Retina (tissue), 1 donor: ENCODE measurements at places on chromosomes 2 and 18.

DNA sequence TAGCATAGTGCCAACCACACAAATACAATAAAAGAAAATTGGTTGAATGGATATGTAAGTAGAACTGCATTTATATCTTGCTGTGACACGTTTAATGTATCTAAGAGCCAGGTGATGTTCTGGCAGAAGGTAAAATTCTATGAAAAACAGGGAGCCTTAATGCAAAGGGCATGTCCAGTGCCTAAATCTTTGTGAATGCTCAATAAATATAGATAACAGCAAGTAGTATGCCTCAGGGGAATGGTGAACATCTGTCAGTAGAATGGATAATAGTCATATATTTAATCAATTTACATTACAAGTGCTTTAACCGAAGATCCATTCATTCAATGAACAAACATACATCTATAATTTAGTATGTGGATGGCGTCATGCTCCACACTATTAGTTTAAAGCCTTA, 43.7 kb upstream of the NYAP2 start:
- DNase-seq = no peak

DNA sequence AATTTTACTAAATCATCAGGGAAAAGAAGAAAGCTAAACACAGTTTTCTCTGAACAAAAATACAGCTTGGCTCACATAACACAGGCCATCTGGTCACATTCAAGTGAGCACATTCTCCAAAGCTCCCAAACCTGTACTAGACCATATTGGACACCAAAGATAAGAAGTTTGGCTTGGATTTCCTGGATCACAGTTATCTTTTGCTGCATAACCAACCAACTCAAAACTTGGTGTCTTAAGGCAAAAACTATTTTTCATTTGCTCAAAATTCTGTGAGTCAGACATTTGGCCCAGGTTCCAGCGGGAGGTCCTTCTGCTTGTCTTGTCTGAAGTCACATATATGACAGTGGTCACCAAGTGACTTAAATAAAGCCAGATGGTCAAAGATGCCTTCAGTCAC, 83.2 kb downstream of the GYPC start:
- DNase-seq = no peak

GRCh38 chr18:10168477-10168876, 254.7 kb downstream of the VAPA start:
- DNase-seq = no peak

DNA sequence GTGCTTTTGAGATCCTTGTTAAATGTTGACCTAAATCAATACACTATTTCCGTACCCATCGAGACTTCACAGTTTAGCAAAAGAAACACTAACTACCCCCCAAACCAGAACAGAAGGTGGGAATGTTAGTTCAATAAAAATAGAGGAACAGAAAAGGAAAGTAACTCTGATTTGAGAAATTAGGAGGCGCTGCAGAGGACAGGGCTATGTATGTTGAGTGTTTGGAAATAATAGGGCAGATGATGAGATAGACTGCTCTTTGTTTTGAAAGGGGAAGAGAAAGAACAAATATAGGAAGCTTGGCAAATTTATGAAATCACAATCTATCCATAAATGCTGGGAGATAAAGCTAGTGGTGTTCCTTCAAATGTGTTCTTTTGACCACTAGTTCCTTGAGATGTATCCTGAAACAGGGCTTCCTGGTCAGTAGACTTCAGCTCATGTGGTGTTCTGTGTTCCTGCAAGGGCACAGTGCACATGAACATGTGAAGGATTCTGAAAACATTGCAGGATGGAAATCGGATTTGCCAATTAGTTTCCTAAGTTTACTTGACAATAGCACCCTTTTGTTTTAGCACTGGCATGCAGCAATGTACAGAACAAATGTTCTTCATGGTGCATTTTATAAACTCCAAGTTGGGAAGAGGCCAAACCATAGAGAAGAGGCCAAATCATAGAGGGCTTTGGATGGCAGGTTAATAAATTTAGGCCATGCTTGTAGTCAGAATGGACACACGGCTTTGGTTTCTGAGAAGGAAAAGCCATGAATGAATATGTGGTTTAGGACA, 39.8 kb downstream of the RHBDD1 start:
- DNase-seq = no peak

DNA sequence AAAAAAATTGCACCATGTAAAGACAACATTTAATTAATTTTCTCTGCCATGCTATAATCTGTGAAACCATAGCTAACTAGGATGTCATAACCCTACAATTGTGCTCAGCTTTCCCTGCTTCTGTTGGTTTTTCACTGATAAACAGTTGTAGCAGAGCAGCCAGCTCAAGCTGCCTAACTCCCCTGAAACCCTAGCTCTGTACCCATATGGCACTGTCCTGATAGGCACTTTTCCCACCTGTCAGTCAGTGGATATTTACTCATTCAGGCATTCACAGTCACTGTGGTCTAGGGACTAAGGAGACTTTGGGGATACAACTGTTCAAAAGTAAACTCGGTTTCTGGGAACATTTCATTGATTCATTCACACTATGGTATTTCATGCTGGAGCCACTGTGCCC, 407.0 kb downstream of the DSEL start:
- DNase-seq = no peak

DNA sequence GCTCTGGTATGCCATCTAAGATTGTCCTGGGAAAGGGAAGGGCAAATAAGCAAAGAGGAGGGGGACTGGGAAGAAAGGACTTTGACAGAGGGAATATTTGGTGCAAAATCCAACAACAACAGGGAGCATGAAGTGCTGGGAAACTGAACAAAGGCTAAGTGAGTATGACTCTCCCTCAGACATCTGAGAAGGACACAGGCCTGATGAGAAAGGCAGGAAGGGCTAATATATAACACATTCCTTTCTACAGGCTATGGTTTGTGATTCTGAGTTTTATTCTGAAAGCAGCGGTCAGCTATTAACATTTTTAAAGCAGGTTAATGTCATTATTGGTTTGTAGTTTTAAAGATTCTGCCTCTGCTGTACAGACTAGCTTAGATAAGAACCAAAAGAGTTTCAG, 1579.5 kb downstream of the LRP1B start:
- no peak for DNase-seq

DNA sequence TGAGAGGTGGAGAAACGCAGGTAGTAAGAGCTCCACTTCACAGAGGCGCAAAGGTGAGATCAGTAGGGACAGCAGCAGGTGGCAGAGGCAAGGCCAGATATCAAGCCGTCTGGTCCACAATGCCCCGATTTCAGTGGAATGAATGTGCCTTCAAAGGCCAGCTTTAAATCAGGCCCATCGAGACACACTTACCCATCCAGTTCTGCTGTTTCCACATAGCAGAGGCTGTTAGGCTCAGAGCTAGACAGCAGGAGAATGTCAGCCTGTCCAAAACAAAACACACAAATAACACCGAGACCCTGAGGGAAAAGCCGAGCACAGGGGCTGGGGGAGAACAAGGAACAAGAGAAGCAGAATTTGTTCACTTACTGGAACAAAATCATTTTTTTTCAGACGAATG, 75.8 kb upstream of the NARS1 start:
- peak; percentile 6 for DNase-seq

- DNase-seq = no peak
These were observed 3.9 kb upstream of the SRBD1 start for GRCh38 chr2:45614871-45615415.

DNA sequence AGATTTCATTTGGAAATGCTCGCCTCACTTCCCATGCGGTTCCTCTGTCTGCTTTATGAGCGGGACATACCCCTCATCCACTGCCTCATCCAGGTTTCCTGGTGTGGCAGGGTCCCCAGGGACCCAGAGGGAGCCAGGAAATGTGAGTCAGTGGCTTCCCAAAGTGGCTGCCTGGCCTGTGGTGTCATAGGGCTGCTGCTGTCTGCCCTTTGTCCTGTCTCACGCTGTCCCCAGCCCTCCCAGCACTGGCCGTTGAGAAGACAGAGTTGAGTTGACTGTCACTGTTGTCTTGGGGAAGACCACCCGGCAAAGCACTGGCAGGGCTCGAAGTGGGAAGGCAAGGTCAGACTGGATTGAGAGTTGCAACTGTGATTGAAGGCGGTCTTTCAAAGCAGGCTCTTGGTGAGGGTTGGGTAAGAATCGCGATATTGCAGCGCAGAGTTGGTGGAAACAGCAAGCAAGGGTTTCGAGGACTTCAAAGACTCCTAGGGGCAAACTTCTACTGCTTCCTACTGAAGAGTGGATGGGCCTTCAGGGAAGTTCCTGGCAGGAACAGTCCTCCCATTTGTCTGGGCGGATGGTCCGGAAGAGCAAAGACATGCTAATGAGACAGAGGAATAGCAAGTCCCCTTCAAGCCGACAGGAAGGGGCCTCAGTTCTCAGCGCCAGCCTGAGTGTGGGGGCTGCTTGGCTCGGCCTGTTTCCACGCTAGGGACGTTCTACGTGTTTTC, 33.9 kb downstream of the RAB31 start:
- peak; percentile 72 for DNase-seq

DNA sequence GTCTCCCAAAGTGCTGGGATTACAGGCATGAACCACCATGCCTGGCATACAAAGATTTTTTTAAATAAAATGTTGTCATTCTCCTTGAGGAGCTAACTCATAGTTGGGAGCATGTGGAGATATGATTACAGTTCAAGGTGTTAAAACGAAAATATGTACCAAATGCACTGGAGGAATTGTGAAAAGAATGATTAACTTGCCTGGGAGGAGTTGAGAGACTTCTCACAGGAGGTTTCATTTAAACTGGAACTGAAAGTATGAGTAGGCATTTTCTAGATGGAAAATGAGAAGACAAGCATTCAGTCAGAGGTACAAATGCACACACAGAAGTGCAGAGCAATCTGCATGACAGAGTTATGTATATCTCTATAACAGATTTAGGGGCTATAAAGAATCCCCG, 126.6 kb upstream of the PDE1A start:
- no peak for DNase-seq

GRCh38 chr18:361100-361732, 93.4 kb upstream of the THOC1 start:
- no peak for DNase-seq

DNA sequence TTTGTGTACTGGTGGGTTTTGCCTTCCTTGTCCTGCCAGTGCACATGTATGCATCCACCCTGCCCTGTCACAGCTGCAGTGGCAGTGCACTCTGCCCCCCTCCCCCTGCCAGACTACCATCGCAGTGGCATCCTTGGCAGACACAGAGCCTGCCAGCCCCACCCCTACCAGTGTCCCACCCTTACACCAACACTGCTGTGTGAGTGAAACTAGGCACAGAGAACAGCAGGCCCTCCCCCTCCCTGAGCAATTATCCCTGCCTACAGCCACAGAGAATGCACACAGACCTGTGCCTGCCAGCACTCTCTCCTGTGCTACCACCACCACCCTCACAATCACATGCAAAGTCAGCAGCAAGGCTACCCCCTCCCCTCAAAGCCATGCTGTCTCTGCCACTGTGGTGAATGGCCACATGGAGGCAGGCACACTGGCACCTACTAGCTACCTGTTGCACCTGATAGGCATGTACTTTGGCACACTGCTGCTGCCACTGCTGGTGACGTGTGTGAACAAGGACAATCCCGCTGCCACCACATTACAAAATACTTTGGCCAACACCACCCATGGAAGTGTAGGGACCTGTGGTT, 239.8 kb downstream of the CALCRL start:
- no peak for DNase-seq

DNA sequence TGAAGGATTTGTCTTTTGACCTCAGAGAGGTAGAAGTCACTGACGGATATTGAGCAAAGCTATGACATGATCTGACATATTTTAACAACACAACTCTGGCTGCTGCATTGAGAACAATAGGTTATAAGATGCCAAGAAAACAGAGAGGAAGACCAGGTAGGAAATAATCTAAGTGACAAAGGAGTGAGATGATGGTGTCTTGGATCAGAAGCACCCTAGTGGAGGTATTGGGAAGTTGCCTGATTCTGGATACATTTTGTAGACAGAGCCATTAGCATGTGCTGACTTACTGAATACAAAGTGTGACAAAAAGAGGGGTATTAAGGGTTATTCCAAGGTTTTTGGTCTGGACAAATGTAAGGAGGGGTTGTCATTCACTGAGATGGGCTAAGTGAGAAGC, 1438.1 kb downstream of the DPP10 start:
- no peak for DNase-seq

- no peak for DNase-seq
These were observed 56.8 kb upstream of the TTN start for GRCh38 chr2:178863856-178864620.

- DNase-seq = no peak
These were observed 124.6 kb downstream of the TMEFF2 start for GRCh38 chr2:192070099-192070498.

DNA sequence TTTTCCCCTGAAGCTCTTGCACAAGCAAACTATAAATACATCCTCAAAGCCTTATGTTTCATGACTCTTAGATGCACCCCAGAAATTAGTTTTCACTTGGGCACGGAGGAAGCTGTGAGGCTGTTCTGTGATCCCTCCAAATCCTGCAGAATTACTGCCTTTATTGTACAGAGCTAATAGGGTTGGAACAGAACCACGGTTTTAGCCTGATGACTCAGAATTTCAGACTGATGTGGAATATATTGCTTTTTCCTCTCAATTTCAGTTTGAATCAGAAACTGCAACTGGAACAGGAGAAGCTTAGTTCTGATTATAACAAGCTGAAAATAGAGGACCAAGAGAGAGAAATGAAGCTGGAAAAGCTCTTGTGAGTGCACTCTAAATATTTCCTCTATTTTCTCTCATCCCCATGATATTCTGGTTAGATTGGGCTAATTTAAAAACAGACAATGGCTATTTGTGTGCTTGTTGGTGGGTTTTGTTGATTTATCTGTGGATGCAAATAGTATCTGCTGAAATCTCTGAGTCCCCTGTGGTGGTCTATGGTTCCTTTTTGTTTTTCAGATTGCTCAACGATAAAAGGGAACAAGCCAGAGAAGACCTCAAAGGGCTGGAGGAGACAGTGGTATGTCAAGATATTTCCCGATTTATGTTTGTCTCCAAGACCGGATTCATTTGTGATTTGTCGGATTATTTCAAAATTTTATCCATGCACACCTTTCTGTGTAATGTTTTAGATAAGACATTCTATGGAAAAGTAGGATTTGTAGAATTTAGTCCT, 38.2 kb upstream of the LYPD6B start:
- no peak for DNase-seq

- no peak for DNase-seq
These were observed 341.6 kb upstream of the MEIS1 start for GRCh38 chr2:66093371-66093770.

- no peak for DNase-seq
These were observed 16.6 kb downstream of the SOWAHC start for GRCh38 chr2:109630441-109631430.

- DNase-seq = no peak
These were observed 59.4 kb upstream of the RPE start for GRCh38 chr2:209942936-209943605.

- DNase-seq = no peak
These were observed 176.0 kb upstream of the COL3A1 start for GRCh38 chr2:188798159-188798558.
